ENCODE measurements at places on chromosomes 6 and 20.

GRCh38 chr6:13420269-13420668 lies 67.1 kb downstream of the GFOD1 start:
- no peak for DNase-seq

GRCh38 chr6:154304191-154304590 lies 52.4 kb downstream of the IPCEF1 start:
- no peak for DNase-seq

- no peak for DNase-seq
Observed at GRCh38 chr20:1779567-1779966, 115.6 kb upstream of the SIRPA start.

GRCh38 chr20:14012671-14013070 lies 17.4 kb downstream of the MACROD2 start:
- no peak for DNase-seq

DNA sequence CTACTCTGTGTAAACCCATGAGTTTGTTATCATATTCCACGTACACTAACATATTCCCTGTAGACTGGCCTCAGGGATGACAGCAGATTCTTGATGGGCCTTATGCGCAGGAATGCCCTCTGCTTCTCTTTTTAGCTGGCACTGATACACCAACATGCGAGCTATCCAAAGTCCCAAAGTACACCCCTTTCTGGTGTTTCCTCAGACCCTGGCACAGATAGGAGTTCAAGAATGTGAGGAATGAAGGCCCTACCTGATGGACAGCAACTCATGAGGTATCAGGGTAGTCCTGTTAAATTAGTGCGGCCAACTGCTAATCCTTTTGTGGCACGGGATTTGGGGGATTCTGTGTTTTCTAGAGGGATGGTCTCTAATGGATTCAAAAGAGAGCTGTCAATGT lies 93.0 kb downstream of the BACH2 start:
- no peak for DNase-seq

- peak; percentile 95 for DNase-seq
Observed at GRCh38 chr6:26158581-26159356, 71.5 kb downstream of the HFE start.

GRCh38 chr20:46735436-46735835 lies 26.0 kb downstream of the SLC2A10 start:
- no peak for DNase-seq

DNA sequence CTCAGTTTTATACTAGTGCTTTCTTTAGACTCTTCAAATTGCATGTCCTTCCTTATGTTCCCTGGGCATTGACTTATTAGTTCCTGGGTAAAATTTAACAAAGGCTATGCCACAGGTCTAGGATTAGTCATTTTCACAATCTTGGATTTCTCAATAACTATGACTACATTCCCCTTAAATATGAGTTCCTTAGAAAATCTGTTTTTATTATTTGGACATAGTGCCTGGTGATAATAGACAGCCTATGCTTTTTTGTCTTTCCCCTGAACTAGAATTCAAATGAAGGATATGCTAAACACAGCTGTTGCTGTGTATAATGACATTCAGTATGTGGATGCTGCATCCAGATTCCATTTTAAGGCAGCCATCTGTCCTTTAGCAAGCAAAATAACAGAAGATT lies 1252.8 kb upstream of the GJE1 start:
- DNase-seq: no peak

GRCh38 chr20:21090111-21090618 lies 16.0 kb downstream of the LINC00237 start:
- DNase-seq: peak; percentile 13

GRCh38 chr6:160469153-160469552 lies 121.0 kb downstream of the SLC22A3 start:
- DNase-seq: no peak

Measured in LNCaP clone FGC (cell line).